NCI-H1092 (cell line): ENCODE measurements at places on chromosomes 1 and 21.

DNA sequence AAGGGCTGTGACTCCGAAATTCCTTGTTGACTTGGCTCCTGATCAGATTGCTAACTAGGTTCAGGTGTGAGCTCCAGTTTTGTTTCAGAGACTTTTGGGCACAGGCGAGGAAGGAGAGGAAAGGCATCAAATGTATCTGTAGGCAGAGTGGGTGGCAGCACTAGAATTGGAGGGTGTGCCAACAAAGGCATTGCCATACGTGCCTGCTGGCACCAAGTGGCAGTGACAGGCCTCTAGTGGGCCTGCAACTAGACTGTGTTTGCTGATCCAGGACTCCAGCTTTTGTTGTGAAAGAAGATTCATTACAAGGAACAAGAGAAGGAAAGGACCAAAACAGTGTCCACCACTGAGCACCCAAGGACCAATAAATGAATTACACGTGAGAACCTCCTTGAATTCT is 79.5 kb downstream of the TM2D1 start:
- no peak for DNase-seq

- no peak for DNase-seq
These were observed 172.8 kb upstream of the TMEM51 start for GRCh38 chr1:14980621-14981218.

GRCh38 chr1:34867415-34867814 is 7.9 kb upstream of the SMIM12 start:
- no peak for DNase-seq

DNA sequence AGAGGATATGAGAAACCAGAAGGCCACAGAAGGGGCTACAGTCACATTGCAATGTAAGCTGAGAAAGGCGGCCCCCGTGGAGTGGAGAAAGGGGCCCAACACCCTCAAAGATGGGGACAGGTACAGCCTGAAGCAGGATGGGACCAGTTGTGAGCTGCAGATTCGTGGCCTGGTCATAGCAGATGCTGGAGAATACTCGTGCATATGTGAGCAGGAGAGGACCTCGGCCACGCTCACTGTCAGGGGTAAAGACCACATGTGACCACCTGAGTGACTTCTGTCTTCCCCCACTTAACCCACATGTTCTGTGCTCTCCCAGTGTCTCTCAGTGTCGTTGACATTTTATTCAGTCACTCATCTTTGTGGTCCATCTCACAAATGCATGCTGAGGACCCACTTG is 92.1 kb downstream of the OBSCN start:
- no peak for DNase-seq

DNA sequence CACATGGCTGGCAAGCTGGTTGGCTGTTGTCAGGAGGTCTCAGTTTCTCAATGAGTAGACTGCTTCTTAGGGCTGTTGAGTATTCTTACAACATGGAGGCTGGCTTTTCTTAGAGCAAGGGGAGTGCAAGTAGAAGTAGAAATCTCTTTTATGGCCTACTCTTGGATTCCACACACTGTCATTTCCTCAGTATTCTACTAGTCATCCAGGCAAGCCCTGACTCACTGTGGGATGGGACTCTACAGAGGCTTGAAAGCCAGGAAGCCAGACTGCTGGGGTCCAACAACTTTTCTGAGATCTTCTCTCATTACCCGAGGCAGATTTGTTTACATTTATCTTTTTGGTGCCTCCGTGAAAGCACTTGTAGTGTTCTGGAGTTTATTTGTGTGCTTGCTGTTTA is 196.2 kb upstream of the APP start:
- DNase-seq = no peak

DNA sequence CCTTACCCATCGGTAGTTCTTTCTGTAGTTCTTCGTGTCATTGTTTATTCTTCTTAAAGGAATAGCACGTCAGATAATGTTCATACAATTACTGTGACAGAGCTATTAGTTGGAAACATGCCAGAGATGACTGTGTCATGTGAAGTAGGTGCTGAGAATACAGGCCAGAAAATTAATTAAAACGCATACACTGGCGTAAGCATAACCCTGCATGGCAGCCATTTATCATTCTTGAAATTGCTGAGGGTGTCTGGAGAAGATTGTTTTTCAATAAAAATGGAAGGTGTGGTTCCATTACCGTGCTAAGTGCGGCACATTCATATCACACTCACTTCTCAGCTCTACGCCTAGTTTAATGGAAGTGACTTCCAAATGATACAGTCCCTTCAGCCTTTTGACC is 7.8 kb downstream of the ETS2 start:
- no peak for DNase-seq

GRCh38 chr1:17009706-17010105 is 2.0 kb downstream of the ATP13A2 start:
- no peak for DNase-seq

DNA sequence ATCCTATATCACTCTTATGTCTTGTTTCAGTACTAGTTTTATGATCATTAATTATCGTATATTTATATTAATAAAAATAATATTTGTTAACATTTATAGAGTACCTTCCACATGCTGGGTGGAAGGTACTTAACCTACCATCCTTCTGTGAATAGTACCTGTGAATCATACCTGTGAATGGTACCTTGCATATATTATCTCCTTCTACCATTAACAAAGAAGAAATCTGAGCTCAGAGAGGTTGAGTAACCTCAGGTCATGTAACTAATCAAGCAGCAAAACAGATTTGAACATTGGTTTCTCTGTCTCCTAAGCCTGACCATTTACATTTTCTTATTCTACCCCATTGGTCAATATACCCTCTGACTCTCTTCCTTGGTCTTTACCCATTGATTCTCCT is 174.4 kb upstream of the UBE2U start:
- DNase-seq = no peak

- DNase-seq = peak; percentile 11
These were observed 283.5 kb downstream of the C1orf94 start for GRCh38 chr1:34460193-34460592.

GRCh38 chr1:184044603-184045376 is 6.7 kb upstream of the TSEN15 start:
- no peak for DNase-seq

DNA sequence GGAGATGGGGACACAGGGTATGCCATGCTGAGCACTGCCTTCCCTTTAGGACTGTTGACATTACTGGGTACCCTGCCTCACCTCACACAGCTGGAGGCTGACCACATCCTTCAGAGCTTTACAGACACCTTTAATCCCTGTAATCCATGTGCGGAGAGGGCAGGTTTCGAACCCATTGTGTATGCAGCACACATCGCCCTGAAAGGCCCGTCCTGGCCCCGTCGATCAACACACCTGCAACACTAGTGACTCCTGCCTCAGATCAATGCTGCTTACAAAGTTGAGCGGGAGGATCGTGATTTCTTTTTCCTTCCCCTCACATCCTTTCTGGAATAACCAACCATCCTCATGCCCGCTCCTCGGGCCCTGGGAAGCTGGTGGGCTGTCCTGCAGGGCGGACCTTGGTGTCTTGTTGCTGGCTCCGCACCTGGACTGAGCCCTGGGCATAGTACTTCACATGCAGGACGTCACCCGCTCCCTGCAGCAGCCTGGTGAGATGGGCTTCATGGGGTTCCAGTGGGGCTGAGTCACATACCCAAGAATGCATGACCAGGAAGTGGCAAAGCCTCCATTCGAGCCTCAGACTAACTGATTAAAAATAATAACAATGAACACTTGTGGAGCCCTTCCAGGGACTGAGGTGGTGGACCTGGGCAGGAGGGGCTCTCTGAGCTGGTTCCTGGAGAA is 403.6 kb downstream of the PTPRU start:
- DNase-seq = no peak

GRCh38 chr1:201317551-201317950 is 34.2 kb downstream of the PKP1 start:
- no peak for DNase-seq

GRCh38 chr1:98402860-98403259 is 258.7 kb upstream of the SNX7 start:
- DNase-seq = no peak

GRCh38 chr1:39642796-39643195 is 3.4 kb upstream of the HEYL start:
- no peak for DNase-seq

- DNase-seq = no peak
These were observed 7.3 kb downstream of the OR2C3 start for GRCh38 chr1:247528812-247529474.

- no peak for DNase-seq
These were observed 206.6 kb downstream of the DSCAM start for GRCh38 chr21:40640266-40640789.

DNA sequence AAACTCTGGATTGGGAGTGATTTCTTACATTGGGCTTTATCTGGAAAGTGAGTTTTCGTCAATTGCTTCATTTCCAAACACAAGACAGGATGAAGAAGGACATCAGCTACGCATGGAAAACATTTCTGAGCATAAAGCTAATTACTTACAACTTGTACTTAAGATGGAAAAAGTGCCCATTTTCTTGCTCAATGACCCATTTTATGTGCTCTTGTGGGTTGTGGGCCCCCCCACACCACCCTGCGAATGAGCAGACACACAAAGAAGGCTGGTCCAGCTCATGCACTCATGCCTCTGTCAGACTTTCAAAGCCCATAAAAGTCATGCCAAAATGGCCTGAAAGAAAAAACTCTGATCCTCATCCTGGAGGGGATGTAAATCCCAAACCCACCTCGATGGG is 663.0 kb downstream of the AJAP1 start:
- DNase-seq = no peak

- DNase-seq = no peak
These were observed at the start of gene VWA1 for GRCh38 chr1:1435106-1435903. TSS of gene VWA1 (plus strand) at chr1:1435690. CDS start at chr1:1435749, 59 bp downstream.

DNA sequence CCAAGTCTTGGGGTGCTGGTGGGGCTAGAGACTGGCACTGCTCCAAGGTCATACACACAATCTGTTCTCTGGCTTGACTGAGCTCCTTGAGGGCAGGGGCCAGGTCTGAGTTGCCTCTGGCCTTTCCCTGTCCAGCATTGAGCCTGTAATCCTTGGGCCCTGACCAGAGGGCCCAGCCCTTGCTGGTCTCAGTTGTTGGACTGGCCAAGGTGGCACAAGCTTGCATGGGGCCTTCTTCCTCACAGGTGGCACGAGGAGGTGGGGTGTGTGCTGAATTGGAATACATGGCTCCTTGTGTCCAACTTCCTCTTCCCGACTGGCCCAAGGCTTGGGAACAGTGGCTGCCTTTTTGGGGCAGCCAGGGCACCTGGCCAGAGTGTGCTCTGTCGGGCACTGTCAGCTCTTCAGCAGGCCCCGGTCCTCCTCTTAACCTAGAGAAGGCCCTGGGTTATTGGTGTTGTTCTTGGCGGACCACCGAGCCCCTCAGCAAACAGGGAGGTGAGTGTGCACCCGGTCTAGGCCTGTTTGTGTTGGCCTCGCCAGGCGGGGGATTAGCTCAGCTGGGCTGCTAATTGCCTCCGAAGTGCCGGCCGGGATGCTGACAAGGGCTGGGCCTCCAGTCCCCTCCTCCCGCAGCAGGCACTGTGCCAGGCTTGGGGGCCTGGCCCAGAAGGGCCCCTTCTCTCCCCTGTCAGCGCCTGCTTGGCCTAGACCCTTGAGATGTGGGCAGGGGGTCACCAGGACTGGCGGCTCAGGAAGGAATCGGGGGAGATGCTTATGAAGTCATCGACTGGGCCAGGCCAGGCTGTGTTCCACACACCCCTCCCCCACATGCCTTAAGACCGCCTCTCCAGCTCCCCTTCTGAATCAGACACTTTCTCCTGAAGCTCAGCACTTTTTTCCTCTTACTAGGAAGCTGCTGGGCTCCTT is 28.5 kb downstream of the WNT4 start:
- DNase-seq = peak; percentile 80

DNA sequence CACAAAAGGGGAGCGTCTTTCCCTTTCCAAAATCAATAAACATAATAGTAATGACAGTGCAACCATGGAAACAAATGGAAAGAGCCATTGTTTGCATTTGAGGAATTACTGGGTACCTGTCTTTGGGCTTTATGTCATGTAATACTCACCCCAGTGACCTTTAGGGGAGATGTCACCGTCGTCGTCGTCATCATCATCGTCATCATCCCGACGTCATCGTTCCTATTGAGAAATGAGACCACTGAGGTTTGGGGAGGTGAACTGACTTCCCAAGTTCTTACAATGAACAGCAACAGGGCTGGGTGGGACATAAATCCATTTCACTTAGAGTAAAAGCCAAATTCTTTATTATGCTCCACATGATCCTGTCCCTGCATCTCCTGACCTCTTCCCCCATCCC is 168.9 kb upstream of the KAZN start:
- DNase-seq = no peak

DNA sequence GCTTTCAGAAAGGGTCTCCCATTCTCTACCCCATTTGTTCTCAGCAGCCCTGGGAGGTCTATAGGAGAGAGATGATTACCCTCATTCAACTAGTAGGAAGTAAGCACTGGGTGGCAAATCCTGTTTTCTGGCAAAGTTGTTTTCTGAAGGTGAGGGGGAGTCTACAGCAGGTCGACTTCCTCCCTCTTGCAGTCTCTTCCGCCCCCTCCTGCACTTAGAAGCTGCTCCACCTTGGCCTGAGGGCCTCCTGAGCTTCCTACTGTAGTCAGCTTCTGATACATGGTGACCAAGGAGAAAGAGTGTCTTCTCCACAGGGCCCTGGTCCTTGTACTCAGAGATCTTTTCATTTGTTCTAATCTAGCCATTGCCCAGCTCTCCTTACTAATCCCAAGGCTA is 93.1 kb downstream of the RGL1 start:
- DNase-seq = no peak

DNA sequence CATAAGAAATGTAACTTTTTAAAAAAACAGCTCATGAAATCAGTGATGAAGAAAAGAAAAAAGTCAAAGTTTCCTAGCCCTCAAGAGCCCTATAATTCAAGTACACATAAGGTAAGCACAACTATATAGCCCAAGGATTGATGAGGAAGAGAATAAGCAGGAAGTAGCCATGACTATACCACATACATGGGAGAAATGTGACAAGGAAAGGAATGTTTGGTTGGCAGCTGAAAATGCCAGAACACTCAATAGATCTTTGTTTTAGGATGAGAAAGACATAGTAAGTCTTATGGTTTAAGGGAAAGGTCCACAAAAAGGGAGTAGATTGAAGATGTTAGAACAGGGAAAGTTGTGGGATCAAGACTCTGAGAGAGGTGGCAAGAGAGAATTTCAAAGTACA is 5.7 kb downstream of the DOCK7 start:
- no peak for DNase-seq

DNA sequence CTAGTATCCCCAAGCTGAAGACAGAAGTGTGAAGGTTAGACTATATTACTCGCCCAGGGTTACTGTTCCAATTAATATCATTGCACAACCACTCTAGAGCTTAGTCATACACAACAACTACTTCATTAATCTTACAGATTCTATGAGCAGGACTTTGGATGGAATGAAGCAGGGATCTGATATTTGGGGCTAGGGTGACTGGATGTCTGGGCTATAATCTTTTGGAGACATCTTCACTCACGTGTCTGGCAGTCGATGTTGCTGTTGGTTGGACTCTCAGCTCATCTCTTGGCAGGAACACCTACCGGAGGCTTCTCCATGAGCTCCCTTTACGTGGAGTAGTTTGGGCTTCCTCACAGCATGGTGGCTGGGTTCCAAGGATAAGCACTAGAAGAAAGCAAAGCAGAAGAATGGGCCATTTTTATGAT is 519.2 kb upstream of the B3GALT2 start:
- DNase-seq = no peak

- DNase-seq = peak; percentile 2
These were observed 63.9 kb downstream of the KCNK2 start for GRCh38 chr1:215146240-215146975.
